ENCODE measurements at places on chromosomes 5 and 9.

DNA sequence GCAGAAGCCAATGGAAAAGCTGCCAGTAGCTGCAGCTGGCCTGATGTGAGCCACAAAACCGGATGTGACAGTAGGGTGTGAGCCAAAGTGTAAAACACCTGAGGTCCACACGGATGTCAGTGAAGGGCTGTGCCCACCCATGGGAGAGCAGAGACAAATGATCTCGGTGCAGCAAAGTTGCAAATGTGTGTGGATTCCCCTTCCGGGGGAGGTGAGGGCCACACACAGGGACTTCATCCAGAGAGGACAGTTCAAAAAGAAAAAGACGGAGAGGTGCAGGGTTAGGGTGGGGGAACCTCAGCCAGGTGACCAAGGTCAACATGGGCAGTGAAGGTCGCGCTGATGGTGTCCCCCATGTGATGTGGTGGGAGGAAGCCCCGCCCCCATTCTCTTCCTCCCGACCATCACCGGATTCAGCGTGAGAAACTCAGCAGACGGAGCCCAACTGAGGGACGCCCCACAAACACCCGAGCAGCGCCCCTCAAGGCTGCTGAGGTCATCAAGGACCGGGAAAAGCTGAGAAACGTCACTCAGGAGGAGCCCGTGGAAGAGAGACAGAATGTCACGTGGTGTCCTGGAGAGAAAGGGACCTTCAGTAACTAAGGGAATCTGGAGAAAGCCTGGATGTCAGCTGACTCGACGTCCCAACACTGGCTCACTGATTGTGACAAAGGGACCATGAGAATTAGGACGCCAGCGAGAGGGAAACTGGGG lies 11.4 kb upstream of the PTGDS start:
- DNase-seq, result no peak

- no peak for DNase-seq
Observed at GRCh38 chr5:142358121-142358520, 33.3 kb upstream of the SPRY4 start.

DNA sequence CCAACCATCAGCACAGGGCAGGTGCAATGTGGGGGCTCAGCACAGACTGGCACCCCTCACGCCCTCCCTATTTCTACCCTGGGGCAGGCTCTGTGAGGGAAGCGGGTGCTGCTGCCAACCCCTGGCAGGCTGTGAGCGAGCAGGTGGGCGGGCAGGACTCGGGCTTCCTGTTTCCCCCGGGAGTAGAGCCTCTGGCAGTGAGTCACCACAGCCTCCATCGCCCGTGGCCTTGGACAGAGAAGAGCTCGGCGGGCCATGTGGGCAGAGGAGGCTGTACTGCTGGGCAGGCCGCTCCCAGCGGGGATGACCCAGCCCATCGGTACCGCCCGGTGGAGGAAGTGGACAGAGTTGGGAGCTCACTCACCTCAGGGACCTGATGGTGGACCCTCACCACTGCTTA lies 16.6 kb downstream of the KCNT1 start:
- peak; percentile 98 for DNase-seq

GRCh38 chr5:86011937-86012336 lies 605.8 kb upstream of the COX7C start:
- DNase-seq, result no peak

DNA sequence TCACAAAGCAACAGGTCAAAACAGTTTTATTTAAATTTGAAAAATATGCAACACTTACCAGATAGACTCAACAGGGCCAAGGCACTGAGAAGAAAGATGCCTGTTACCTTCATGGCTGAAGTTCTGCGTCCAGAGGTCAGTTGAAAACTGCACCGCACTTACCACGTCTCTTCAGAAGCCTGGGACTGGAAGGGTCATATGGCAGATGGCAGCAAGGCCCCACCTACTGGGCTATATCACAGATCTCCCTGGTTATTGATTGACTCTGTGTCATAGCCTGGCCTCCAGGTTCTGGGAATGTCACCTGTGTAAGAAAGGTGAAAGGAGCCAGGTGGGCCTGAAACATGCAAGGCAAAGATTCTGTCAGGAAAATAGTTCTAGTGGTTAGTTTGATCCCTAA lies at the start of gene SPINK1:
Gene SPINK1 (minus strand): TSS at position 207 of the 400 bp plus-strand sequence. CDS start 94 bp downstream, at position 113.
- no peak for DNase-seq
